ENCODE measurements at places on chromosomes 7 and 10.

DNA sequence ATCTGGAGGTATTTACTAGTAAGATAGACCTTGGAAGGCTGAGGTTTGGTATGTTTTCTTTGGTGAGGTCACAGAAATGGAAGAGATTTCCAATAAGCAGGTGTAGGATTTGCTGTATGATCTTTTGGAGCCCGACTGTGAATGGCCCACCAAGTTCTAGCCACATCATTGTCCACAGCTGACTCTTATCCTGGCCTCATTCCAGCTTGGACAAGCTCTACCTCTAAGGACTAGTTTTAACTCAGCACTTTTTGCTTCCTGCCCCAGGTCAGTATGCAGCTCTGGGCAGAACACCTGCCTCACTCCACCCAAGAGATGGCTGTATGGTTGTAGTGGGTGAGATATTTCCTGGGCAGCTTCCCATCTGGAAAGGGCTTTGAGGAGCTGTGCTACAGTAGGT lies 6.1 kb upstream of the CPA4 start:
- DNase-seq = no peak

GRCh38 chr7:47179812-47180515 lies 401.9 kb downstream of the TNS3 start:
- peak; percentile 32 for DNase-seq

DNA sequence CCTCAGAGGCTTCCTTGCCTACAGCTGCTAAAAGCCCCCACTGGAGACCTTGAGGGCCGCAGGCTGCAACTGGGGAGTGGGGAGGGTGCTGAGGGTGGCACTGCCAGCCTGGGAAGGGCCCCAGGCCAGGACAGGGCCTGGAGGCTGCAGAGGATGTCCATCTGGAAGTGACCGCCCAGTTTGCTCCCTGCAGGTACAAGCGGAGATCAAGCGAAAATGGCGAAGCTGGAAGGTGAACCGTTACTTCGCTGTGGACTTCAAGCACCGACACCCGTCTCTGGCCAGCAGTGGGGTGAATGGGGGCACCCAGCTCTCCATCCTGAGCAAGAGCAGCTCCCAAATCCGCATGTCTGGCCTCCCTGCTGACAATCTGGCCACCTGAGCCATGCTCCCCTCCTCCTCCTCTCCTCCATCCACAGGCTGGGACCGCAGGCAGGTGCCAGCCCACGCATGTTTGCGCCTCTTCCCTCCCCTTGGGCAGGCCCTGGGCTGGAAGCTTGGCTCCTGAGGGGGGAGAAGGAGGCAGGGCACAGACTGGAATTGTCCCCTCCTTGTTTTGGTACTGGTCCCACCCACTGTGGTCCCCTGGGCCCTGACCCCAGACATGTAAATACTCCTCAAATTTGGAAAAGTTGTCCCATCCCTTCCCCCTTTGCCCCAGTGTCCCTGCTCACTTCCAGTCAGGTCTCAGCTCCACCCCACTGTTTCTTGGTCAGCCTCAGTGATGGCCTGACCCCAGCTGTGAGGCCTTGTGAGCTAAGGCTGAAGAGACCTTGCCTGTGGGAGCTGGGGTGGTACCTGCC lies 54.4 kb downstream of the ADCYAP1R1 start:
- no peak for DNase-seq

- DNase-seq = peak; percentile 71
Observed at GRCh38 chr10:24255881-24256311, 47.0 kb downstream of the KIAA1217 start.

GRCh38 chr7:92608380-92609322 lies 18.5 kb upstream of the FAM133B start:
- peak; percentile 64 for DNase-seq

GRCh38 chr10:80171248-80171660 lies 34.1 kb downstream of the ANXA11 start:
- DNase-seq = peak; percentile 98

- DNase-seq = no peak
Observed at GRCh38 chr7:31126976-31127375, 74.9 kb downstream of the ADCYAP1R1 start.

DNA sequence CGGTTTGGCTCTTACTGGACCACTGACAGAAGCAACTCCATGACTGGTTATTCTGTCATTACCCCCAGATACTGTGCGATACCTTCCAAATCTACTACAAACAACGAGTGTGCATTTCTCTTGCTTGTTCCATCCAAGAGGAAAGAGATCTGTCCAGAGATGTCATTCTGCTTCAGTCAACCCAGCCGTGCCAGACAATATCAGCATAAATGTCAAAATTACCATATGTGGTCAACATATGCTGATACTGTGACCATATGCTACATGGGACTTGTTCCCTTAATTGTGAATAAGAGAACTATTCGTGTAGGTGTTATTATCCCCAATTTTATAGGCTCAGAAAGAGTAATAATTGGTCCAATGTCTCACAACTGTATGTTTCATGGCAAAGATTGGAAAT lies 143.2 kb upstream of the PRSS1 start:
- no peak for DNase-seq

- DNase-seq = no peak
Observed at GRCh38 chr10:23613900-23614299, 175.0 kb downstream of the OTUD1 start.

DNA sequence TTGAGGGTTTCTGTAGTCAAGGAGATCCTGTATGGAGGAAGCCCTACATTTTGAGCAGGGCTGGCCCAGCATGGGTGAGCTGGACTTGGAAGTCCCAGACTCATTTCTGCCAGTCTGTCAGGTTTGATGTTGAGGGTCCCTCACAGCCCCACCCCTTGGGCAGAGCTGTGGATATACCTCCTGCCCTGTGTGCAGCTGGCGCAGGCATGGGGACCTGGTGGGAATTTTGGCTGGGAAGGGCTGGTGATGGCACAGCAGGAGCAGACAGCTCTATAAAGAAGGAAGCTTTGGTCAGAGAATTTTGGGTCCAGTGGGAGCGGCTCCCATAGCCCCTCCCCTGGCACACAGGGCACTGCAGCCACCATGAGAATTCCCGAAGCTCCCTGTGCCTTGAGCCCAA lies 482.6 kb downstream of the RPS24 start:
- DNase-seq = no peak

DNA sequence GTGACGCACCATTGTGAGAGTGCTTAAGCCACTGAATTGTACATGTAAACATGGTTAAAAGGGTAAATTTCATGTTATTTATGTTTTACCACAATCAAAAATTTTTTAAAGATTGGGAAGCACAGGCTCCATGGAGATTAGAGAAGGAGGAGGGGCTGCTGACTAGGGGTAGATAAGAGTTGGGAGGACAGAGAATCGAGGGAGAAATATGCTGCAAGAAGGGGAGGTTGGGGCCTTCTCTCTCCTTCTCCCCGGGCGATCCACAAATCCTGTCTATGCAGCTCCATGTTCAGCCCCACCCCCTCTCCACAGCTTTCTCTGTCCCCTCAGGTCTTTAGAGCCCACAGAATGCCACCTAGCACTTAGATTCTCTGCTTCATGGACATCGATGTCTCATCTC lies 12.1 kb downstream of the ZNF467 start:
- DNase-seq = no peak

DNA sequence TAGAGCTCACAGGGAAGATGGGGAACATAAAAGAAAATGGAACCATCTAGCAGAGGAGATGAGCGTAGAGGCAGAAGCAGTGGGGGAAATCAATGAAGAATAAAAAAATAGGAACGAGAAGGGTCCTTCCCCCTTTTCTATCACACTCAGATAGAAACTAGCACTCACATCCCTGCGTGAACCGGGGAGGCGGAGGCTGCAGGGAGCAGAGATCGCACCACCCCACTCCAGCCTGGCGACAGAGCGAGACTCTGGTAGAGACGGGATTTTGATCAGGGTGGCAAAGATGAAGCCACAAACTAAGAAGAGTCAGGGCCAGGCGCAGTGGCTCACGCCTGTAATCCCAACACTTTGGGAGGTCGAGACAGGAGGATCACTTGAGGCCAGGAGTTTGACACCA lies 64.7 kb upstream of the ECHDC3 start:
- DNase-seq = no peak

GRCh38 chr7:98278408-98278807 lies 3.1 kb upstream of the BRI3 start:
- no peak for DNase-seq

DNA sequence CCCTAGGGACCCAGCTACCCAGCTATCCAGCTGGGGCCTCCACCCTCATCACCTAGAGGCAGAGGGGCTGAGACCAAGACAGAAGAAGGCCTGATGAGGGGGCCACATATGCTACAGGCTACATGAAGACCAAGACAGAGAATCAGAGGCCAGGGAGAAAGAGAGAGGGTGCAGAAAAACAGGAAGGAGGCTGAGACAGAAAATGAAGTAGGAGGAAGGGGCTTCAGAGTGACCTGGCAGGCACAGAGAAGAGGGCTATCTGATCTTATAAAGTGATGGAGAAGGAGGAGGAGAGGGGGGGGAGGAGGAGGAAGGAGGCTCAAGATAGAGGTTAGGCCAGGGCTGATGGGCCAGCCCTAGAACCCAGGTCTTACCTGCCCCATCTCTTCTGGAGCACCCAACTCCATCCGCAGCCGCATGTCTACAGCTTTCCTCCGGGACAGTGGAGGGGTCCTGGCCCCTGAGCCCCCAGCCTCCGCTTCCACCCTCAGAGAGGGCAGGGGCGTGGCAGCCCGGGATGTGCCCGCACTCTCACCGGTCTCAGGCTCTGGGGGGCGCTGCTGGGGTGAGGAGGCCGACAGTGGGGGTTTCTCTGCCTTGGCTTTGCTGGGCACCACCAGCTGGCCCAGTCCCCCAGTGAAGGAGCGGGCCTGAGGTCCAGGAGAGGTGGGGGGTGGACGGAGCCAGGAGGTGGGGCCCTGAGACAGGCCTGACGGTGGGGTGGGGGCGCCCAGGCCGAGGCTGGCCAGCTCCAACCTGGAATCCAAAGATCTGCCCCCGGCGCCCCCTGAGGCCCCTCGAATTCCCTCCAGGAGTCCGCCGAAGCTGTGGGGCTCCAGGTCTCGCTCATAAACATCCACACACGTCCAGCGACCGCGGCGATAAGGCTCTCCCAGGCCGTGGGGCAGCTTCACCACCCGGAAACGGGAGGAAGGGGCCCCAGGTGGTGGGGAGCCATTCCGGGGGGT lies 1.8 kb downstream of the TSC22D4 start:
- DNase-seq = no peak

DNA sequence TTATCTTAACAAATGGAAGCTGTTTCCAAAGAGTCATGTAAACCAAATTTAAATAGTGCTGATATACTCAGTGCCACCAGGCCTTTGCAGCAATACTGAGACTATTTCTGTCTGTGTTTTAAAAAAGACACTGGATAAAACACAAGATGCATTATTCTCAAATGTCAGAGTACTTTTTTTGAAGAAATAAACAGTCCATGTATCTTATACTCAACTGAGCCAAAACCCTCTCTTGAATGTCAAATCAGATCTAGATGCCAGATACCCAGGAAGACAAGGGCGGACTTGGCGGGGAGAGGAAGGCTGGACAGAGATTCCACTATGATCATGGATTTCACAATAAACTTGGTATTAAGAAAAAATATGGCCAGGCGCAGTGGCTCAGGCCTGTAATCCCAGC lies 127.6 kb downstream of the COBL start:
- no peak for DNase-seq

GRCh38 chr10:122239578-122240257 lies 31.4 kb upstream of the BTBD16 start:
- DNase-seq = no peak

GRCh38 chr10:43040482-43041256 lies 36.2 kb upstream of the RET start:
- DNase-seq = no peak

- DNase-seq = no peak
Observed at GRCh38 chr10:113609704-113610108, 54.1 kb downstream of the NRAP start.

DNA sequence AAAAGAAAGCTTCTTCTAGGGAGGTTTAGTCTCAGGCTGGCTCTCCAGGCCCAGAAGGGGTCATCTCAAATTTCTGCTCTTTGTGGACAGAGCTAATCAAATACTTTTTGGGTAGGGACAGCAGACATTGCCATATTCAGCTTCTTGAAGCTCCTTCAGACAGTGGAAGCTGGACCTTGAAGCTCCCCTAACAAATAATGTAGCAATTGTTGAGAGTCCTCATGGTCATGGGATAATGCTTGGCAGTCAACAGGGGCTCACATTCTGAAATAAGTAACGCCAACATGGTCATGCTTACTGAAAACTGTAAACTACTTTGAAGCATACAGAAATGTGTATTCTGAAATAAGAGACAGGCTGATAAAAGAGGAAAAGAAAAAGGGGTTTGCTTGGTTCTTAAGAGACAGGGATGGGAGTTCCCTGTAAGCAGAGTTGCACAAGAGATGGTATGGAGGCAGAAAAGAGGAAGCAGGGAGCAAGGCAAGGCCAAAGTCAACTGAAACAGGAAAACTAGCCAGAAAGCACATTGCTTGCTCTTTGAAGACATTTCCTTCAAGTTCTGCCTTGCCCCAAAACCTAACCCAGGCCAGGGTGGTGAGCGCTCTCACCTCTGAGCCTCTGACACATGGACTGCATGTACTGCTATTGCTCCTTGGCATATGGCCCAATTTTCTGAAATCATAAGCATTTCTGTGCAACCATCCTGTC lies 53.1 kb upstream of the KMT2E start:
- DNase-seq = peak; percentile 37

GRCh38 chr10:71233482-71233892 lies 21.1 kb downstream of the UNC5B start:
- DNase-seq = no peak

GRCh38 chr7:139730746-139731612 lies 46.8 kb downstream of the HIPK2 start:
- no peak for DNase-seq

DNA sequence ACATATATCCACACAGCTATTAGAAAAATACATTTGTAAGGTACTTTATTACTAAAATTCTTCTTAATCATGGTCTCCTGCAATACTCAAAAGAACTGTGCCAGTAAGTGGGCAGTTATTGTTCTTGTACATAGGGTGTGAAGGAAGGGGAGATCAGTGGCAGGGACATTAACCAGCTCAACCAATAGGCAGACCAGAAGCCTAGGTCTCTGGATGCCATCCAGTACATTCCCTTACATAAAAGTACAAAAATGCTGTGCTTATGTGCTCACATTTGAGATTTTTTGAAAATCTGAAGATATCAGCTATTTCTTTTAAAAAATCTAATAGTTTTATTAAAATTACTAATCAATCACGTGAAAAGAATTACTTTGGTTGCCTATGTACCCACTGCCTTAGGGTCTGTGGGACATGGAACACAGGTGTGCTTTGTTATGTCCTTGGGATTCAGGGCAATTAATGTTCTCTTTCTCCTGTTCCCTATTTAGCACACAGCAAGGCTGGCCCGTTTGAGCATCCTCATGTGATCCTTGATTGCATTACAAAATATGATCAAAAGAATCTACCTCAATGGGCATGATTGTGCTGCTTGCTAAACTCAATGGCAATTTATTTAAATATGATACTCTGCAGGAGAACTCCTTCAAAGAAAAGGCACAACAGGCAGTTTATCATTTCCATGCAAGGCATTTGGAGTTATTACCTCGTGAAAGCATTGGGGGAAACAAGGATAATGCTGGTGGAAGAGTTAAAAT lies 22.7 kb downstream of the TWIST1 start:
- no peak for DNase-seq
